Activated CD4-positive, alpha-beta T cell treated with anti-CD3 and anti-CD28 coated beads, Interleukin-2, amount 50 U/mL, for 48 hours (primary cell): ENCODE measurements at places on chromosomes 16 and 17.

DNA sequence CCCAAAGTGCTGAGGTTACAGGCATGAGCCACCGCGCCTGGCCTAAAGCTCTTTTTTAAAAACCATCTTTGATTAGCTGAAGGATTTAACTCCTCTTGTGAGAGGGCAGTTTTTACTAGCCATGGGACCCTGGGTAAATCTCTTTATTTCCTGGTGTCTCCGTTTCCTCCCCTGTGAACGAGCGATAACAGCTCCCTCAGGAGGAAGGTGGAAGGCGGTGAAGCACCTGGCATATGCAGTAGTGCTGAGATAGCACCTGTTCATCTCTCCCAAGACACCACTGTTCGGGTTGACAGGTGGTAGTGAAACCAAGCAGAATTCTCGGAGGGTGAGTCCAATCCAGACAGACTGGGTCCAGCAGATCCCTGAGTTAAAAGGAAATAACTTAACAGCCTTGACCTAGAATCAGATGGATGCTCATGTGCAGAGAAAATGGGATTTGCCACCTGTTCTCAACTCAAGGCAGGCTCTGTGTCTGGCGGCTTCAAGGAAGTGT is 86.2 kb downstream of the CRISPLD2 start:
- no peak for DNase-seq

DNA sequence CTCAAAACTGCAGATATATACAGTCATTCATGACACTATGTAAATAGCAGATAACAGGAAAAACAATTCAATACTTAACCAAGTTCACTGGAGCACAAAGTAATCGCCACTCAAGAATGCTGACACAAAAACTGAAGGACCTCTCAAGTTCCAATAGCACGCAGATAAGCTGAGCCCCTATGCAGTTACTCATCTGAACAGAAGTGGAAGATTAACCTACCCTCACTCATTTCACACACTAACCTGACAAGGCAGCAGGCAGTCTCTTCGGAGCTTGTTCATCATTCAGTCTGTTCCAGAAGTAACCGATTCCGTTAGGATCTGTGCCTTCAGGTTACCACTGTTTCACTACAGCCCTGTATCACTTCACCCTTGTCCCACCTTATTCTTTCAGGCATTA is 6.0 kb downstream of the HELZ start:
- DNase-seq, result no peak

GRCh38 chr16:921321-921905 is 49.4 kb downstream of the LMF1 start:
- DNase-seq, result no peak

DNA sequence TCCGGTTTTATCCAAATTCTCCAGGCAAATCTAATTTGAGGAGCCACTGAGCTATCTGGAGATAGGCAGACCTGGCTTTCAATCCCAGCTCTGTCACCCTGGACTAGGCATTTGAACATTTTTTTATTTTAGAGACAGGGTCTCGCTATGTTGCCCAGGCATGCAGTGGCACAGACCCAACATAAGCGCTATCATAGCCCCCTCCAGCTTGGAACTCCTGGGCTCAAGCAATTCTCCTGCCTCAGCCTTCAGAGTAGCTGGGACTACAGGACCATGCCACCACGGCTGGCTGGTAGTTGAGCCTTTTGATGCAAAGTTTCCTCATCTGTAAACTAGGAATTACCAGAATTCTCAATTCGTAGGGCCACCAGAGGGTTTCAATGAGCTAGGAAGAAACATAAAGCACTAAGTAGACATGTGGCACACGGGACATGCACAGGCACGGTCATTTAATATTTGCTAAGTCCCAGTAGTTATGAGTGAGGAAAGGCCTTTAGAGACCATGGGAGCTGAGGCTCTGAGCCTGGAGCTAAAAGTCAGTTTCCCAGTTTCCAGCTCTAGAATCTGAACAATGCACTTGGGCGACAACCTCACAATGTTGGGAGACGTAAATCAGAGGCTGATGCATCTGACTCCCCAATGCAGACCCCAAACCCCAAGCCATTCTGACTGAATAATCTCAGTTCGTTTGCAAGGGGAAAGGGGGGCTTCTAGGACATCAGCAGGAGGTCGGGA is 1.1 kb downstream of the ELOB start:
- DNase-seq, result no peak

- no peak for DNase-seq
These were observed 33.9 kb upstream of the GSE1 start for GRCh38 chr16:85579191-85579590.

GRCh38 chr16:82317411-82318167 is 147.6 kb upstream of the MPHOSPH6 start:
- DNase-seq, result no peak

DNA sequence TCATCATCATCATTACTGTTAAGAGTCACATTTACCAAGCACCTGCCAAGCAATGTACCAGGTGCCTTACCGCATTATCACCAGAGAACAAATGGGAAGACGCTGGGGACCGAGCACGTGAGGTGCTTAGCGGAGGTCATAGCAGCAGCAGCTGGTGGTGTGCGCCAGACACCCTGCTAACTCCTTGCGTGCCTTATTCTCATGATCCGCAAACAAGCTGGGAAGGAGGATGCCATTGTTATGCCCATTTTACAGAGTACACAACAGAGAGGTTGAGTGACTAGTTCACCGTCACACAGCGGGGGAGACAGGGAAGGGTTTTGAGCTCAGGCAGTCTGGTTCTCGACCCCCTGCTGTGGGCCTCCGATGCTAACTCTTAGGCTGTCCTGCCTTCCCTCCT is 7.3 kb downstream of the ATP2A3 start:
- no peak for DNase-seq

DNA sequence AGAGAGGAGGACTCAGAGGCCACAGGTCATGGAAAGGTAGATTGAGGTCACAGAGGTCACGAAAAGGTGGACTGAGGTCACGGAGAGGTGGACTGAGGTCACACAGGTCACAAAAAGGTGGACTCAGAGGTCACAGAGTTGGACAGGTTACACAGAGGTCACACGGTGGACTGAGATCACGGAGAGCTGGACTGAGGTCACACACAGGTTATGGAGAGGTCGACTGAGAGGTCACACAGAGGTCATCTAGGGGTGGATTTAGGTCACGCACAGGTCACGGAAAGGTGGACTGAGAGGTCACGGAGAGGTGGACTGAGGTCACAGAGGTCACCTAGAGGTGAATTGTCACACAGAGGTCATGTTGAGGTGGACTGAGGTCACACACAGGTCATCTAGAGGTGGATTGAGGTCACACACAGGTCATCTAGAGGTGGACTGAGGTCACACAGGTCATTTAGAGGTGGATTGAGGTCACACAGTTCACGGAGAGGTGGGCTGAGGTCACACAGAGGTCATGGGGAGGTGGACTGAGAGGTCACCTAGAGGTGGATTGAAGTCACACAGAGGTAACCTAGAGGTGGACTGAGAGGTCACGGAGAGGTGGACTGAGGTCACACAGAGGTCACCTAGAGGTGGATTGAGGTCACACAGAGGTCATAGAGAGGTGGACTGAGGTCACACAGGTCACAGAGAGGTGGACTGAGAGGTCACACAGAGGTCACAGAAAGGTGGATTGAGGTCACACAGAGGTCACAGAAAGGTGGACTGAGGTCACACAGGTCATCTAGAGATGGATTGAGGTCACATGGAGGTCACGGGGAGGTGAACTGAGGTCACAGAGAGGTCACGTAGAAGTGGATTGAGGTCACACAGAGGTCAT is 26.7 kb upstream of the JPT2 start:
- no peak for DNase-seq

DNA sequence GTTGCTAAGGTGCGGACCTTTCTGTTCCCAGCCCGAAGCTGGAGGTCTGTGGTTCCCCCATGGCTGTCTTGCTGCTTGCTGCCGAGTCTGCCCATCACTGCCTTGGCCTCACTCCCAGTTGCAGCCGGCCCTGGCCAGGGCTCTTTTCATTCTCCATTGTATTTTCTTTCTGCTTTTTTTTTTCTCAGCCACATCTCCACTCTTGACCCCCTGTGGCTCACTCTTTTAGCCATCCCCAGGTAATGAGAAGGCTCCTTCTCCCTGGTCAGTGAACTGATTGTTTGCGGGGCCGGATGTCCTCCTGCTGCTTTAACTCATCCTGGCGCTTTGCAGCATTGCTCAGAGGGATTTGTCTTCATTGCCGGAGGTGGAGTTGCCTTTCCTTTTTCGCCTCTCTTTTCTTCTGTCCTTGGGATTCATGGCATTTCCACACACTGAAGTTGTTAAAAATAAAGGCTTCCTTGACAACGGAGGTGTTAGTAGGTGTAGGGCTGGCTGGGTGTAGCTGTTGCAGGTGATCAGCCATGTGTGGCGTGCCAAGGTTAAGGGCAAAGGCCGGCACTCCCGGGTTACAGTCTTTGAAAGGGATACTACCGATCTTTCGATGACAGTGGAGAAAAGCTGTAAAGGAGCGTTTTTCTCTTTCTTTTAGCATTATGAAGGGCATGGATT is 34.1 kb downstream of the MAP2K6 start:
- DNase-seq, result no peak

GRCh38 chr16:46690281-46691178 is 1.1 kb downstream of the ORC6 start:
- DNase-seq, result no peak

DNA sequence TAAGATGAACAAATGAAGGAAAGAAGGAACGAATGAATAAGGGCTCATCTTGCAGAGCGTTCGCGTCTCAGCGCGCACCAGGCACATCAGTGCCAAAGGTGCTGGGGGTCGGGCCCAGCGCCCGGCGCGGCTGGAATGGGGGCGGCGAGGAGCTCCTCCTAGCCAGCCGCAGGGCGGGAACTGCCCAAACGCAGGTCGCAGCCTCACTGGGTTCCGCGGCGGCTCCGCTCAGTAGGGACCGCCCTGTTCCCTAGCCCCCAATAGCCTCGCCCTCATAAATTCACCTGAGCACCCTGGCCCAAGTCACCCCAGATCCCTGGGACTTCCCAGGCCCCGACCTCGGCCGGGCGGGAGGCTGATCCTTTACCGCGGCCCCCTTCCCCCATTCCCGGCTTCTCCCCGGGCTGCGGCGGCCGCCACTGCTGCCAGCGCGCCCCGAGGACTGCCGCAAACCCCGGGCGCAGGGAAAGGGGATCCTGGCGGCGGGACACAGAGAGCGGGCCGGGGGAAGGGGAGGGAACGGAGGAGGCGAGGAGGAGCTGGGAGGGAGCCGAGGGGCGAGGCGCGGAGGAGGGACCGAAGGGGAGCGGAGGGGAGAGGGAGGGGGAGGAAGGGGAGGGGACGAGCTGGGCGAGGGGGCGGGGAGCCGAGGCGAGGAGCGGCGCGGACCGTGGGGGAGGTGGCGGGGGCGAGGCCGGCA is 377 bp upstream of the CRHR1 start:
- peak; percentile 10 for DNase-seq

DNA sequence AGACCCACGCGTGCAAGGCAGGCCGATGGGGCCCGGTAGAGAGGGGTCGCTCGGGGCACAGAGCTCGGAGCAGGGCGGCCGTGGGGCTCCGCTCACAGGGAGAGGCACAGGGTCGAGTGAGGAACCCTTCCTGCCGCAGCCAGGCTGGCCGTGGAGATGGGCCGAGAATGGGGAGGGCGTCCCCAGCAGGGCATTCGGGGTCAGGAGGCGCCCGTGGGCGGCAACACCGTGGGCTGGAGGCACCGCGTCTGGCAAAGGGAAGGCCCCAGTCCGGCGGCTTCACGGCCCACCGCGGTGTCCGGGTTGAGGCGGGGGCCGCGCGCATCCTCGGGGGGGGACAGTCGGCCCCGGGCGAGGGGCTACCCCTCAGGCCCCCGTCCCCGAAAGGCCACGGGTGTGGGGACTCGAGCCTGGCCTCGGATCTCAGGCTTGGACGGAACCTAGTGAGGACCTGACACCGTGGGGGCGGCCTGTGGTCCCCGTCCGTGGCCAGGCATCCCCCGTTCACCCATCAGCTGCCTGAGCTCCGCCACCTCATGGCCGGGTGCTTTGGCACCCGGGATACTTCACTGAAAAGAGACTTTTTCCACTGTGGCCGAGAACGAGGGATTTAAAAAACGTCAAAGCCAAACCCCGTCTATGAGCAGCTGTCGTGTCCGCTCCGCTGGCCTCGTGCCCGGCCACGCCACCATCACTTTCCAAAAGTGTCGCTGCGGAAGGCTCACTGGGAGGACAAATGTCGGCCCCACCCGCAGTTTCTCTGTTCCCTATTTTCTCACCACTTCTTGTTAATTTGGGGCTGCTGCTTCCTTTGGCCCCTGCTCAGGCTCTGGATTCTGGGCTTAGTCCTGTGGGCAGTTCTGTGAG is 73.6 kb downstream of the METRNL start:
- no peak for DNase-seq

- DNase-seq, result no peak
These were observed 22.9 kb upstream of the MPRIP start for GRCh38 chr17:17019430-17019762.

- DNase-seq, result no peak
These were observed 28.6 kb downstream of the MIS12 start for GRCh38 chr17:5514976-5515375.

GRCh38 chr17:73489333-73489732 is 154.9 kb downstream of the SDK2 start:
- no peak for DNase-seq

- no peak for DNase-seq
These were observed 4.7 kb upstream of the CDH15 start for GRCh38 chr16:89166696-89167424.

- no peak for DNase-seq
These were observed 688 bp upstream of the ITGB3 start for GRCh38 chr17:47252766-47253512.
